ENCODE measurements at places on chromosomes 11 and 22. TPM values are rescaled to one million over a fixed set of nuclear protein-coding genes. Genes with fewer than 3 reads are reported as not detected.
A peak's percentile ranks its signal among the peaks of the same experiment; 100 is the strongest.

GRCh38 chr11:12746593-12747097 is 72.4 kb downstream of the TEAD1 start:
- no peak for DNase-seq

DNA sequence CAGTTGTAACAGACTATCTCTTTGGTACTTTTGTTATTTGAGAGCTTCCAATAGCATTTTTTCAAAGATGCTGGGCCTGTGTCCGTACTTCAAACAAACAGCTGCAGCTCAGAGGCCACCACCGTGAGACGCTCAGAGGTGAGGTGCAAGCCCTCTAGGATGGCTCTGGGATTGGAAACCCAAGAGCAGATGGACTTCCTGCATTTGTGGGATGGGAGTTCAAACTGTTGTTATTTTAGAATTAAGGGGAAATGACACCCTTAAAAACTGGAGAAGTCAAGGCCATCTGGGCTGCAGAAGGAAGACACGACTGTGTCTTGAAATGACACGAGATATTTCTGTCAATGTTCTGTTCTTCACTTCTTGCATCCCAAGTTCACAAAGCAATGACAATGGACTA is 9.2 kb upstream of the IL10RA start:
- no peak for DNase-seq

DNA sequence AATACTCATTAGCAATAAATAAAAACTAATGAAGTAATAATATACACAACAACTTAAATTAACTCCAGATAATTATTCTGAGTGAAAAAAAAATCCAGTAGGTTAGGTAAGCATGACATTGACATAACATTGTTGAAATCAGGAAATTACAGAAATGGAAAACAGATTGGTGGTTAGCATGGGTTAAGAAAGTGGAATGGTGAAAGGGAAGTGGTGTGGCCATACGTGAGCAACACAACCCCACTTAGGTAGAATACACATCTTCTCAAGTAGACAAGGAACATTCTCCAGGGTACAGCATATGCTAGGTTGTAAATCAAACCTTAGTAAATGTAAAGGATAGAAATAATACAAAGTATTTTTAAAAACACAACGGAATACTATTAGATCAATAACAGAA is 30.2 kb upstream of the CLTCL1 start:
- DNase-seq = no peak

DNA sequence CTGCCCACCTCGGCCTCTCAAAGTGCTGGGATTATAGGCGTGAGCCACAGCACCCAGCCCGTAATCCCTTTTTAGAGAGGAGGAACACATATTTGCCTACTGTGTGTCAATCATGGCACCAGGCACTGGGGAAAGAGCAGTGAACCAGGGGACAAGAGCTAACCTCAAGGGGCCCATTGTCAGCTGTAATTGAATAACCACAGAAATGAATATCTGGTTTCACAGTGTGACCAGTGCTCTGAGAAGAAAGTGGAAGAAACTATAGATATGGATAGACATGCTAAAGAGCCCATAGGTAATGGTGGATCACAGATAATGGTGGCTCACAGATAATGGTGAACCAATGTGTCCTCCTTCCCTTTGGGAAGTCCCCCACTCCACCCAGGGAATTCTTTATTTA is 8.6 kb upstream of the KCTD14 start:
- DNase-seq = no peak

The CLCF1 gene
- 2.0 TPM for total RNA-seq

DNA sequence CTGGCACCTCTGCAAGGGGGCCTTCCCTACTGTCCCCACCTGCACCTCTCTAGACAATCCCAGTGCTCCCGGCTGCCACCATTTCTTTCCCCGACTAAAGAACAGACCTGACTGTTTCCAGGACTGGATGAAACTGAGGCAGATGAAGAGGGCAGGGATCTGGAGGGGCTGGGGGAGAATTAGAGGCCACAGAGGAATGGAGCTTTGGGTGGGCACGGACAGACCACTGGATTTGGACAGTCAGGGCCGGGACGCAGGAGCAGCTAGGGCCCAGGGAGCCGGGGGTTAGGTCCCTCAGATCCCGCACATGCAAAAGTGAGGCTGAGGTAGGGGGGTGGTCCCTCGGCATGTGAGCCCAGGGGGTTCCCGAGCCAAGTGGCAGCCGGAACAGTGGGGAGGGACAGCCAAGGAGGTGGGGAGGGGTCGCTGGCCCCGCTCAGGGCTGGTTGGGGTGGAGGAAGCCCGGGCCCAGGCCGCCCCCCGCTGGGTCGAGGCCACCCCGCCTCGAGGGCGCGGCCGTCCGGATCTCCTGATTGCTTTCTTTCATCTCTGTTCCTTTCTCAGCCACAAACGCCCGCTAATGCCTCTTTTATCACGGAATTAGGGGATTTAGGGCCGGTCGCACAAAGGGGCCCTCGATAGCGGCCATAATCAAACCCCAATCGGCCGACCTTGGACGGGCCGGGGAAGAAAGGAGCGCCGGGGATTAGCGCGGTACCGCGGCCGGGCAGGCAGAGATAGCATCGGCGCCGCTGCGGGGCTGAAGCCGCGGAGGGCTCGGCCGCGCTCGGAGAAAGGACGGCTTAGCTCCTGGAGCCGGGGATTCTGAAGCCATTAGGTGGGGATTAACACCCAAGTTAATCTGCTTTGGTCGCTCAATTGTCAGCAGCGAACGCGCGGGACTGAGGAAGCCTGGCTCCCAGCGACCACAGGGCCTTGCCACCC is 9.3 kb downstream of the SLC25A1 start:
- DNase-seq = no peak

DNA sequence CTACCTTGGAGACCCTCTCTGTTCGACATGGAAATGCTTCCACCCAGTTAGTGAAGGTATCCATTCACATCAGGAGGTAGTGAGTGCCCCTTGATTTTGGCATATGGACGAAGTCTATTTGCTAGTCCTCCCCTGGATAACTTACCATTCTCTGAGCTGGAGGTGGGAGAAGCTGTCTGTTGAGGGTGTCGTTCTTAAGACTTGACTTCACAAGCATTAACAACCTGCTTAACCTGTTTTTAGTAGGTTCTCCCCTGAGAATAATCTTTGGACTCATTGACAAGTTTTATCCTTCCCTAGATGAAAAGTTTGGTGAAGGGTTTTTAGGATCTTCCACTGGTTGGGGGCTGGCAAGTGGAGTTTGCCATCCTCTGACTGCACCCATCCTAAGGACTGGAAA is 1053.8 kb upstream of the CNTN5 start:
- DNase-seq = no peak

The SMTNL1 gene
- not detected for total RNA-seq

The ALX4 gene
- total RNA-seq = not detected

The ZBTB44 gene
- total RNA-seq = 34.7 TPM

- no peak for DNase-seq
These were observed 526.1 kb downstream of the MIAT start for GRCh38 chr22:27183474-27183873.

The SLC22A8 gene
- not detected for total RNA-seq

DNA sequence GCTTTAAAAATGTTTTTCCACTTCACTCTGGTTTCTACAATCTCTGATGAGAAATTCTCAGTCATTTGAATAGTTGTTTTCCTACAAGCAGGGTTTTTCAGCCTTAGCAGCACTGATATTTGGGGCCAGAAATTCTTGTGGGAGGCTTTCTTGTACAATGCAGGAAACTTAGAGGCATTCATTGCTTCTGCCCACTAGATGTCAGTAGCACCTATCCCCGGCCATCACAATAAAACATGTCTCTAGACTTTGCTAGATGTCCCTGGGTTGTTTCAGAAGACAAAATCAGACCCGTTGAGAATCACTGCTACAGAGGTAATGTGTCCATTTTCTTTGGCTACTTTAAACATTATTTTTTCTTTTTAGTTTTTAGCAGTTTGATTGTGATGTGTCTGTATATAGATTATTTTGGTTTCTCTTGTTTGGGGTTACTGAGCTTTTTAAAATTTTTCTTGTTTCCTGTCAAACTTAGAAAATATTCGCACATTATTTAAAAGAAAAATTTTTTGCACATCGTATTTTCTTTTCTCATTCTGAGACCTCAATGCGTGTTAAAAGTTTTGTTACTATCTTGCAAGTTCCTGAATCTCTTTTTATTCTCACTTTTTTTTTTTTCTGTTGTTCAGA is 60.8 kb upstream of the CCDC179 start:
- DNase-seq = peak; percentile 57

The DGAT2 gene
- total RNA-seq = 2.1 TPM

GRCh38 chr22:49694462-49695260 is 133.0 kb downstream of the BRD1 start:
- no peak for DNase-seq

DNA sequence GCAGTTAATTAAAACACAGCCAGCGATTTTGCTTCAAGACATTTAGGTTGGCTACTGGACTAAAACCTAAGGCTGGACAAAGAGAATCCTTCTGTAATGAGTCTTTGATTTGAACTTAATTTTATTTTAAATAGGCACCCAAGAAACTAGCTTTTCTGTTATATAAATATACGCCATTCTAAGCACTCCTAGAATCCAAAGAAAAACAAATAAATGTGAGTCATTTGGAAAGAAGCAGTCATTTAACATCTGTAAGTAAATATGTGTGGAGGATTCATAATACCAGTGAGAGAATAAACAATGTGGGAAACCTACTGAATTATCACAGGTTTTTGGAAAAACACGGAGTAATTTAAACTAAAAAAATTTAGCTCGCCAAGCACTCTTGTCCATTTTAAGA is 1.2 kb upstream of the TECTA start:
- DNase-seq = no peak

DNA sequence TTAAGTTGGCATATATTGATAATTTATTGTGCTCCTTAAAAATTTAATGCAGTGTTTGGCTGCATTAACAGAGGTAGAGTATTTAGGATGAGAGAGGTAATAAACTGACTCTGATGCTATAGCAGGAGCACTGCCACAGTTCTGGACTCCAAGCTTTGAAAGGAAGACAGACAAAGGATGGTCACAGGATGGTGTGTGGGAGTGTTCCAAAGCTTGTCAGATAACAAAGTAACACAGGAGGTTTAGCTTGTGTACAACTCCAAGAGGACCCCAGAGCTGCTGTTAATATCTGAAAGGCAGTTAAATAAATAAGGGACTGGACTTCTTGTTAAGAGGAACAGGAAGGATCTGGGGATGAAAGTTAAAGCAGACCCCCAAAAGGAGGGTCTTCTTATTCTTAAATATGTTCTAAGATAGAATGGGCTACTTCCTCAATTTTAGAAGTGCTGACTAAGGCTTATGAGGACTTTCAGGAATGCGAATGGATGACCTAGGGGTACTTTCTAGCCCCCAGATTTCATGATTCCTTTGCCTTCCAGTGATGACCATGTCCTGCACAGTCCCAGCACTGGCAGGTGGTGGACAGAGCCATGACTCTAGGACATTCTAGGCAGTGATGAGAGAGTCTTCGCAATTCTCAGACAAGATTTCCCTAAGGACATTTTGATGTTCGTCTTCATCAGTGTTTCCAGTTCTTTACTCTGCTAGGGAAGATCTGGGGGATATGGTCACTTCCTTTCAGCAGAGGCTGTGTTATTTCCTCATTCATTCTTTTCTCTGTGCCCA is 149.1 kb upstream of the RASSF10 start:
- no peak for DNase-seq

- peak; percentile 28 for DNase-seq
These were observed 28.0 kb downstream of the ADA2 start for GRCh38 chr22:17191163-17191784.

The RASL10A gene
- 1.1 TPM for total RNA-seq

DNA sequence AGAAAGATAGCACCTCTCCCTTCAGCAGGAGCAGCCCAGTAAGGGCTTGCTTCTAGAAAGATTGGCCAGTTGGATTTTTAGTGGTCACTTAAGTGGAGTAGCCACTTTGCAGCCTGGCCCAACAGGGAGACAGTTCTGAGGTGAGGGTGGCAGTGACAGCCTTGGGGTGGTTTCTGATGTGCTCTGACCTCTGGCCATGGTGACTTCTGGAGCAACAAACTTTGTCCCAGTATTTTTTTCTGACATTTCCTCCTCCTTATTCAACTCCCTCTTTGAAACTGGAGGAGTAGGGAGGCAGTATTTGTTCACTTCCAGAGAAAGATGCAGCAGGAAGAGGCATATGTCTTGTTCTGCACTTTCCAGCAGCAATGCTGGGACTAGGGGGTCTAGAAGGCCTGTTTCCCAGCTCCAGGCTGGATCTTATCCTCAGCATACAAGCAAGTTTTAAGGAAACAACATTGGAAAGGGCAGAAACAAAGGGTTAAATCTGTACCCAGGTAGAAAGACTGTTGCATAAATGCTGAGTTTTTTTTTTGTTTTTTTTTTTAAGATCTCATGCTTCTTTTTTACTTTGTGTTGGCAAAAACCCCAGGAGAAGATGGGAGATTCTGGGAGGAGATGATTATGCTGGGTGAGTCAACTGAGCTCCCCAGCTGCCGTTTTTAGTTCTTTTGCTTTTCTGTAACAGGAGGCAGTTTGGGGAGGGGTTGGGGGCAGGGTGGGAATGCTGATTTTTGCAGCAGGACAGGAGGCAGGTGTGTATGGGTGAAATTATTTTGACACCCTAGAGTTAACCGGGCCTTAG is 37.2 kb downstream of the RCOR2 start:
- no peak for DNase-seq

- DNase-seq = peak; percentile 39
These were observed 19.1 kb downstream of the ARHGEF17 start for GRCh38 chr11:73326929-73327811.

- DNase-seq = no peak
These were observed 172.5 kb downstream of the MN1 start for GRCh38 chr22:27628891-27629631.

The EHF gene
- 0.17 TPM for total RNA-seq

DNA sequence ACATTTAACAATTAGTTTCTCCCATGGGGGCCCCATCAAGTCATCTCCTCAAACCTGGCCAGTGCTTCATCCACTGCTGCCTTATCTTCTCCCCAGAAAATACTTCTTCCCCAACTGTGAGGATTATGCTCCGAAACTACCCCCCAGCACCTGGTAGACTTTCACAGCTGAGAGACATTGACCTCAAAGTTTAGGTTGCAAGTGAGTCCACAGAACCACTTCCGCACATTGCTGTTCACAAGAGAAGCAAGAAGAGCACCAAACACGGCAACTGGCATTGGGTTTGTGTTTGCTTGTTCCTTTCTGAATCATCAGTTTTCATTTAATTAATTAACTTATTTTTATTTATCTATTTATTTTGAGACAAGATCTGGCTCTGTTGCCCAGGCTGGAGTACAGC is 6.1 kb downstream of the MCHR1 start:
- DNase-seq = no peak

DNA sequence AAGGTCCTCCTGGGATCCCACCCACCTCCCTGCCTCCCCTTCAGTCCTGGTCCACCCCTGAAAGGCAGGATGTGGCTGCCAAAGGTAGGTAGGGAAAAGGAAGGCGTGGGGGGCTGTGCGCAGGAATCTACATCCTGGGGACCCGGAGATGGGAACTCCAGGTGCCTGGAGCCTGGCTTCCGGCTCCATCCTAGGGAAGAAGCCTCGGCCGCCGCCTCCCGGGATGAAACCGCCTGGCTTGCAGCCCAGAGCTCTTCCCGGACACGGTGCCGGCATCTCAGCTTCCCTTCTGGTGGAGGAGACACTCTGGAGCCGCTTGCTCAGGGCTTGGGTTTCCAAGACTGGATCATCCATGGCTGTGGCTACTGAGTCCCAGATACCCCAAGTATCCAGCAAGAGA is 33.3 kb upstream of the PDGFB start:
- DNase-seq = peak; percentile 41
